Foreskin keratinocyte (primary cell): ENCODE measurements at places on chromosomes 11 and 22.
A peak's percentile ranks its signal among the peaks of the same experiment; 100 is the strongest.

GRCh38 chr22:41668971-41669911, 19.4 kb downstream of the SNU13 start:
- DNase-seq = peak; percentile 36

GRCh38 chr22:21915624-21916308, 36.9 kb downstream of the PPM1F start:
- no peak for DNase-seq

GRCh38 chr11:19577976-19578619, 134.5 kb upstream of the NAV2 start:
- no peak for DNase-seq

GRCh38 chr11:95453616-95454171, 222.7 kb upstream of the SESN3 start:
- DNase-seq = peak; percentile 58

GRCh38 chr11:57368106-57368844, 12.7 kb downstream of the PRG3 start:
- peak; percentile 58 for DNase-seq

DNA sequence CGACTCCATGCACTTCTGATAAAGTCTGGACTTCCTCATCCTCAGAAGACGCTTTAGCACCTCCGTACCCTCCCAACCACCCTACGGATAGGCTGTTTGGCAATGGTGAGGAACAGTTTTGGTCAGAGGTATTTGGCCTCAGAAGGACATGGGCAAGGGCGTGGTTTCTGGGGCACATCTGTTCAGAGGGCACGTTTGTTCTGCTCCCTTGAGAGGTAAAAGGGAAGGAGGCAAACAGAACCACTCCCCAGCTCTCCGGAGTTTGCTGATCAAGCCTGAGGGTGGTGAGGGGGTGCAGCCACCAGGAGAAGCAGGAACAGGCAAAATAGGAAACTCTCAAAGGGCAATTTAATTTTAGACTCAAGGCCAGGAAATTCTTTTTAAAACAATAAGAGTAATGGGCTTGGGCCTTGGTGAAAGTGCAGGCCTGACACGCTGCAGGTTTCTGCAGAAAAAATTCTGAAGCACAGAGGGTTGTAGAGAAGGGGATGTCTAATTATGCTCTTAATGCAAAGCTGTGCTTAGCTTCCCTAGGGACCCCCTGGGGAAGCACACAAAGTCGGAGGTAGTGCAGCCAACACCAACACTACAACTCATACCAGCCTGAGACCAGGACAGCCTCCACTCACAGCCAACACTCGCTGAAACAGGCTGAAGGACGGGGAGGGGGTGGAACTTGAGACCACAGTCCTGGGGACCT, 23.3 kb downstream of the ETS1 start:
- no peak for DNase-seq

DNA sequence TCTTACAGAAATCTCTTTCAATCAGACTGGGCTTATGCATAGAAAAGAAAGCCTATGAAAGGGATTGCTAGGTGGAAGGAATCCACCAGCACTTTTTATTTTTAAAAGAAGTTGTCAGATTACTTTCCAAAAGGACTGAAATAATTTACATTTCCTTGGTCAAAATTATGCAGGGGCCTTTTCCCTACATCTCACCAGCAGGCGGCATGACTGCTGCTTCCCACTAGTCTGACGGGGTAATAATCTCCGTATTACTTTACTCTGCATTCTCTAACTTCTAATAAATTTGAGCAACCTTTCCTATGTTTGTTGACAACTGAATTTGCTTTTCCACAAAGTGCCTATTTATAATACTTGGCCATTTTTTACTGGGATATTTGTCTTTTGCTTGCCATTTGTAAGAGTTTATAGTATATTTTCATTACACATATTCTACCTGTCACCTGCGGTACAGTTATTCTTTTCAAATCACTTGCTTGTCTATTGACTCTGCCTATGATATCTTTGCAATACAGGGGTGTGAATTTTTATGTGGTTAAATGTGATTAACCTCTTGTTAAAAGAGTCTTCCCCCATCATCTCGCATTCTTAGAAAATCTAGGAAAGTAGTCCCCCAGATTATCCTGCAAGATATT, 51.9 kb upstream of the USP47 start:
- no peak for DNase-seq

DNA sequence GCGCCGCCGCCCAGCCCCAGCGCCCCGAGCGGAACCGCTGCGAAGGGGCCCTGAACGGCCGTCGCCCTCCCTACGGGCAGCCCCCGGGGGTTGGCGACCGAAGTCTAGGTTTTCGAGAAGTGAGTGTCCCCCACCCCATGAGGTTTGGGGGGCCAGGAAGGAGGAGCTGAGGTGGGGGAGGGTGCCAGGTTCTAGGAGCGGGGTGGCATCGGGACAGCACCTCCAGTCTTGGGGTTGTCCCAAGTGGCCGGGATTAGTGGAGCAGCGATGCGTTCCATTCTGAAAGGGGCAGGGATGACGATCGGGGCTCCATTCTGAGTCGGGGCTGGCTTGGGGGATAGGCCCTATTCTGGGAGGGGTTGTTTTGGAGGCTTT, 408 bp downstream of the PPP2R5B start:
- no peak for DNase-seq

GRCh38 chr22:48439560-48440135, 1388.0 kb downstream of the BRD1 start:
- no peak for DNase-seq

DNA sequence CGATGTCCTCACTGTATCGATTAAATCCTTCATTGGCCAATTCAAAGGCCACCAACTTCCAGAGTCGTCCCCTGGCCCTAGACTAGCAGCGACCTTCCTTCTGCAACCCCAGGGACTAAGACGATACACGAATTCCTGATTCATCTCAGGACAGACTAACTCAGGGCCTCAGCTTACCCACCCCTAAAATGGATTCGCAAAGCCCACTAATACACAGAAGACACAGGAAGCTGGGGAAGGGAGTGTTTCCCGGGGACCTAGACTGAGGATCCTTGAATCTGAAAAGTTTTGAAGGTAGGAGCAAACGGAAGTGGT, 509 bp downstream of the LAMTOR1 start:
- DNase-seq = no peak
